ENCODE measurements at places on chromosomes 7 and 10. TPM values are rescaled to one million over a fixed set of nuclear protein-coding genes. Genes with fewer than 3 reads are reported as not detected.
A peak's percentile ranks its signal among the peaks of the same experiment; 100 is the strongest.

DNA sequence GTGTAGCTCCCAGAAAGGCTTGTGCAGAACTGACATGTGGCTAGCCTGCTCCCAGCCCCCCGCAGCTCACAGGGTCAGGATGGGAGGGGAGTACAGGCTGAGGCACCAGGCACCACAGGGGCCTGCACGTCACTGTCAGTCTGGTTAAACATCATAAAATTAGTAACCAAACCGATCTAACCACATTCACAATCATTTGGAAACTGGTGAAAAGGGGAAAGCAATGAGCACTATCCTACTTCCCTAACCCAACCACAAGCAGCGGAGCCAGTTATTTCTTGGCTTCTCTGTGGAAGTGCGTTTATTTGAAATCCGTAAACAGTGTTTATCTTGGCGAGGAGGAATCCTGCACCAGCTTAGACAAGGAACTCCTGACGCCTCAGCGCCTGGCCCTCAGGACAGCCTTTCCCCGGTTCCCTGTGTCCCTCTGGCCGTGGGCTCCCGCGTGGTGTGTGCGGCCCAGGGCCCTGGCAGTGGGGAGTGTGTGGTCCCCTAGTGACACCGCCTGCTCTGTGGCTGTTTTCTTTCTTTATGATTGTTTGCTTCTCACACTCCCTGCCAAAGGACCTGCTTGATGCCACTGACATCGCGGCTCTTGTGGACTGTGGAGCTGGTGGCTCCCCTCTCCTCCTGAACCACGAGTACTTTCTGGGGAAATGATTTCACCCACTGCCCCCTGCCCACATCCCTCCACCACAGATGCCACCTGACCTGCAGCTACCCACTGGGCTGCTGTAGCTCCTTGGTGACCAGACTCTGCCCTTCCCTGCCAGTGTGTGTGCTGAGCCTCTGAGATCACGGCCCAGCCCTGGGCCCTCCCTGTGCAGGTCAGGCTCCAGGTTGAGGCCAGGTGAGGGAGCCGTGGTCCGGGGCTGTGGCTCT lies 38.0 kb downstream of the INPP5A start:
- H3K27me3 ChIP-seq: peaks cover 16% of the 10 kb centered on the region
- peaks cover 15% of the 10 kb centered on the region for H3K4me1 ChIP-seq
- peak overlapping the region; percentile 35 for H3K4me3 ChIP-seq
- no peaks in the 10 kb centered on the region for H3K36me3 ChIP-seq
- peak overlapping the region; percentile 21 for H3K27ac ChIP-seq

DNA sequence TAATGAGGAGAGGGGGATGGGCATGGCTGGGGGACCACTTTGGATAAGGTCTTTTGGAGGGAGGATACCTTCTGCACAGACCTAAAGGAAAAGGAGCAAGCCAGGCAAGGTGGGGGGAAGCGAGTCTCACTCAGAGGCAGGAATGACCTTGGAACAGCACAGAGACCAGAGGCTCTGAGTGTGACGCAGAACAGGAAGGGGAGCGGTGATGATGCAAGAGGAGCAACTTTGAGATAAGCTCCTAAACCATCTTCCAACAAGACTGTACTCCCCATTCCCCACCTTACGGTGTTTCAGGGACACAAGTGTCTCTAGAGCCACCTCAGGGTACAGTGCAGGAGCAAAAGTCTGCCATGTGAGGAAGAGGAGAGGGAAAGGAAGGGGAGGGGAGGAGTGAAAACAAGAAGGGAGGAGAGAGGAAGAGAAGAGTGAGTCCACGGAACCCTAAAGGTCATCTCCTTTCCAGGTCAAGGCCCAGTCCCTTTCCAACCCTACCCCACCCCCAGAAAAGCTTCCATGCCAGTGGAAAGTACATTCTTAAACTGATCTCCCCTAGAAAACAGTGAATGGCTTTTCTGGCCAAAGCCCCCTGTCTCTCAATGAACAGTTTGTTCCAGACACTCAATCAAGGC lies 54.1 kb downstream of the JAZF1 start:
- H3K4me1 ChIP-seq: peaks cover 2% of the 10 kb centered on the region
- DNase-seq: no peak
- no peak overlapping the region for H3K27ac ChIP-seq
- H3K36me3 ChIP-seq: no peaks in the 10 kb centered on the region
- no peaks in the 10 kb centered on the region for H3K27me3 ChIP-seq
- H3K4me3 ChIP-seq: no peak overlapping the region

GRCh38 chr7:14065286-14065685 lies 75.8 kb upstream of the ETV1 start:
- H3K4me1 ChIP-seq: no peaks in the 10 kb centered on the region
- H3K4me3 ChIP-seq: no peak overlapping the region
- no peak overlapping the region for H3K27ac ChIP-seq
- H3K27me3 ChIP-seq: no peaks in the 10 kb centered on the region
- H3K36me3 ChIP-seq: no peaks in the 10 kb centered on the region
- no peak for DNase-seq

- H3K27ac ChIP-seq: no peak overlapping the region
- no peak for DNase-seq
Measured at GRCh38 chr7:18570890-18571478, 75.4 kb downstream of the HDAC9 start.

DNA sequence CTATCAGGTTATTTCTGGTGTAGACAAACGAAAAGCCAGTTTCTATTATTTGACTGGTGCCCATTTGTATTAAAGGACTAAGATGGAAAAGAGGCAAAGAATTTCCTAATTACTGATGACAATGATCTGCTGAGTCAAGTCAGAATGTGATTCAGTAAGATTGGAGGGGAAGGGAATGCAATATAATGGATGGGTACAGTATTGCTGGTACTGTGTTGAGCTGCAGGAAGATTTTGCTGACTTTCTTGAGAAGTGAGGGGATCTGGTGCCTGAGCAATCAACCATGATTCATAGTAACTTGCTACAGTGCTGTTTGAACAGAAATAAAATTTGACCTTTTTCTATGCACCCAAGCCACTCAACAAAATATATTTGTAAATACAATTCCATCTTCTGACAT lies 139.1 kb upstream of the RHEB start:
- peaks cover 3% of the 10 kb centered on the region for H3K27me3 ChIP-seq
- no peaks in the 10 kb centered on the region for H3K36me3 ChIP-seq
- no peak for DNase-seq
- H3K4me1 ChIP-seq: no peaks in the 10 kb centered on the region

DNA sequence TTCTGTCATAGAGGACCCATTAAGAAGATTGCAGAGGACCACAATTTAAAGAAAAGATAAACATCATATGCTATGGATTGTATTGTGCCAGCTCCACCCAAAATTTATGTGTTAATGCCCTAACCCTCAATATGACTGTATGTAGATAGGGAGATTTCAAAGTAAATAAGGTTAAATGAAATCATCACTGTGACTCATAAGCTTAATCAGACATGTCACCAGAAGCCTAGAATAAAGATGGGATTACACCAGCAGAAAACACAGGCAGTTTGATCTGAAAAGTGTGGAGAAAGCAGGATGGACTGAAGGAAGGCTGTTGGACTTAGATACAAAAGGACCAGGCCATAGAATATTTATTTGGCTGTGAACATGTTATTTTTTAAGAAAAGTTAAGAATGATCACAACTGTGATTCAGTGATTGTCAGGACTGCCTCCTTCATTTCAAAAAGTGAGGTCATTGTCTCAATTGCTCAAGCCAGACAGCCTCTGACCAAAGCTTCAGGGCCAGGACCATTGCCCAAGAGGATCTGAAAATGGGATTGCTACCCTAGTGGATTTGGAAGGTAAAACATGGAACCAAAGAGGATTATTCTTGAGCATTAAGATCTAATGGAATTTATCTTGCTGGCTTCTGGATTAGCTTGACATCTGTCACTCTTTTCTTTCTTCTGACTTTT lies 270.8 kb upstream of the POM121L12 start:
- no peaks in the 10 kb centered on the region for H3K4me1 ChIP-seq
- no peak overlapping the region for H3K27ac ChIP-seq
- H3K27me3 ChIP-seq: no peaks in the 10 kb centered on the region
- DNase-seq: no peak

GRCh38 chr7:45696476-45696875 lies 122.3 kb downstream of the ADCY1 start:
- no peaks in the 10 kb centered on the region for H3K36me3 ChIP-seq
- no peak overlapping the region for H3K4me3 ChIP-seq
- H3K27me3 ChIP-seq: peaks cover 3% of the 10 kb centered on the region
- no peak overlapping the region for H3K27ac ChIP-seq

ANXA8L1 gene
- not detected for total RNA-seq

Data from activated T-helper 2 cell treated with anti-CD3 and anti-CD28 coated beads, Interferon-gamma antibody, Interleukin-2, Interleukin-4, amounts not matched to agents 10 μg/mL and 5 μg/mL and 100 μg/mL, durations not matched to agents 14 hours and 24 hours and 36 hours (primary cell).